Activated CD4-positive, alpha-beta T cell treated with anti-CD3 and anti-CD28 coated beads, Interleukin-2, amount 50 U/mL, for 48 hours (primary cell): ENCODE measurements at places on chromosomes 5 and 9.
A peak's percentile ranks its signal among the peaks of the same experiment; 100 is the strongest.

DNA sequence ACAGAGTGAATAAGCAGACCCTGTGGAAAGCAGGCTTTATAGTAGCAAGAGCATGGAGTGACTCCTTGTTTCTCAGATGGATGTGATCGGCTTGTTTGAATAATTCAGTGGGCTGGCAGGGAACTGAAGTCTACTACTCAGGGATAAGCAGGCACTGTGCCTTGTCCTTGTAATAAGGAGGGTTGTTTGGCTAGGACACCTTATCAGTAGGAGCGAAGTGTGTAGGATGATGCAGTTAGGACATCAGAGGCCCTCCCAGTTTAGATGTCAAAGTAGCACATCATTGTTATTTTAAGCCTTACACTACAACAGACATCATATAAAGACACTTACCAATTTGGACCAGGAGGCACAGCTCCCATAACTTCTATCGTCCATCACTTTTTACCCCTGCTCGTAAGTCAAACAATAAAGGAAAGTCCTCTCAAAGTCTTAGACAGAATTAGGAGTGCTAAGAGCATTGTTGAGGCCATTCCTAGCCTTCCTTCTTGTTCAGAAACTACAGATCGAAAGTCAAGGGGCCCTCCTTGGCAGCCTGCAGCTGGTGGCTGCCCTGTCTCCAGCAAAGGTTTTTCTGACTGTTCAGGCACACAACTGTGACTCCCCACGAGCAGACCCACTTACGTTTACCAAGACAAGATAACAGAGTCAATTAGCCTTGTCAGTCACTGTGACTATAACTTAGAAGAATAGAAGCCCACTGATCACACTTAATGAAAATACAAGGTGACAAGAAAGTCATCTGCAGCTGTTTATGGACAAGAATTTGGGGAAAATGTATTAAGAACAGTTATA lies 218.6 kb downstream of the SNX18 start:
- DNase-seq = no peak

- no peak for DNase-seq
Measured at GRCh38 chr9:121729769-121730562, 78.5 kb downstream of the DAB2IP start.

DNA sequence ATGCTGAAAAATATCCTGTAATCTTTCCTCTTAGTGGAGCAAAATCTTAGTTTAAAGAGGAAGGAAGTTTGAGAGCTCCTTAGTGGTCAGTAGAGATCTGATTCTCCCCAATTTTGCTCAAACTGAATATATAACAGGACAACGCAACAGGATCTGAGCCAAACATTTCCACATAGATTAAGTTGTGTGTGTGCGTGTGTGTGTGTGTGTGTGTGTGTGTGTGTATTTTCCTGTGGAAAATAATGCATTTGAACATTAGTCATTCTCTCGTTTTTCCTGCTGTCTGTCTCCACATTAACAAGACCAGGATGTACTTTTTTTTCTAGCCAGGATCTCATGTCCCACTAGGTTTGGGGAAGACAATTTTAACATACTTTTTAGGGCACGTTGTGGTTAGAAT lies 312.1 kb upstream of the CDH18 start:
- DNase-seq = no peak

DNA sequence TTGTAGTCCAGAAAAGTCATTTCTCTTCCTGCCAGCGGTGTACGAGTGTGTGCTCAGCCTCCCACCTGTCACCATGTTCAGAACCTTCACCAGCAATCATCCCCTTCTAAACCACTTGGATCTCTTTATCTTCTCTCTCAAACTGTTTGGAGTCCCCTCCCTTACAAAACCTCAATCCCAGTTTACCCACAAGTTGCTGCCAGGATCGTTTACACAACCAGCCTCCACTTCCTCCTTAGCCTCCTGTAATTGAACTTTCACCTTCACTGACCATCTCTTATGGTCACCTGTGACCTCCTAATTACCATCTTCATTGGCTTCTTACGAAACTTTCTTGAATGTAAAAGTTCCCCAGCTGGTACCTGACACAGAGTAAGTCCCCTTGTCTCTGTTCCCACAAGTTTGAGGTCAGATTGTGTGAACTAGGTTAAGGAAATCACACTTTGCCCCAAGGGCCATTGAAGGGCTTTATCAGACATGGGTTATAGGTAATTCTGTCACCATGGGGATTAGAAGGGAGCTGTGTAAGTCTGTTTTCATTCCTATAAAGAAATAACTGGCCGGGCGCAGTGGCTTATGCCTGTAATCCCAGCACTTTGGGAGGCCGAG lies 20.0 kb downstream of the RNF44 start:
- DNase-seq = no peak

DNA sequence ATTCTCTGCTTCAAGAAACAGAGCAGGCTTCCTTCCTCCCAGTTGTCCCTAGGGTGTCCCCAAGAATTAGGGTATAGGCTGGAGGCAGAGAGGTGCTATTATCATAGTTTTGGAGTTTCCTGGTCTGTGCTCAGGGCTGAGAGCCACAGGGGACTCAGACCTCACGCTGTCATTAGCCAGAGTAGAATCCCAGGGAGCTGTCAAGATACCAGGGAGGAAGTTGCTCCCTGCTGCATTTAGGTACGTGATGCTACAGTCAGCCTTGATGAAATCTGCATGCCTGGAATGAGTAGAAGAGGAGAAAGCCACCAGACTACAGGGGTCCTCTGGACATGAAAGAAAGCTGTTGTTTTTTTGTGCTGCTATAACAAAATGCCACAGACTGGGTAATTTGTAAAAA lies 273.2 kb downstream of the SH3GL2 start:
- no peak for DNase-seq

GRCh38 chr5:55510523-55510880 lies 24.3 kb downstream of the PLPP1 start:
- DNase-seq = no peak

- peak; percentile 69 for DNase-seq
Measured at GRCh38 chr5:177389241-177390169, 5.3 kb downstream of the SLC34A1 start.

GRCh38 chr9:112034216-112034611 lies 137.6 kb downstream of the UGCG start:
- no peak for DNase-seq

DNA sequence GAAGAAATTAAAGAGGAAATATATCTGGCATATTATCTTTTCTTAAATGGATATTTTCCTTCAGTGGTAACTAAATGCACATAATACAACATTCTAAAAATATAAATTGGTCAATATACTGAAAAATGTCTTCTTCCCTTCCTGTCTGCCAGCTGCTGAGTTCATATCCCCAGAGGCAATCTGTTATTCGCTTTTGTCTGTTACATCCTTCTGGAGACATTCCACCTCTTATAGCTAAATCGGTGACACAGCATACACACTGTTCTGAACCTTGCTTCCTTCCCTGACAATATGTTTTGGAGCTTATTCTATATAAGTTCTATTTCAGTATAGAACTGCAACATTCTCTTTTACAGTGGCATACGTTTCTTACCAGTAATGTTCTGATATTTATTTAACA lies 147.8 kb downstream of the TENT4A start:
- DNase-seq = no peak

DNA sequence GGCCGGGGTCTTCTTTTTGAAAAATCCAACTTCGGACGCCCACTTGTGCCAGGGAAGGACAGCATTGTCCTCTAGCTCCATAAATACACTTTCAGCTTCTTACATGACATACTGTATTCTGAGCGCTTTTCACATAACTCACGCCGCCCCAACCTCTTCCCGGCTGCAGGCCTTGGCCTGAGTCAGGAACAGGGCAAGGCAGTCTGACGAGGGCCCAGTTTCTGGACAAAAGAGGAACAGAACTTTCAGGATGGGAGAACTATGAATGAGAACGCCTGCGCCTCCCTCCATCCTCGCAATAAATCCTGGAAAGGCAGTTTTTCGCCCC lies 650 bp downstream of the DCTN4 start:
- no peak for DNase-seq

DNA sequence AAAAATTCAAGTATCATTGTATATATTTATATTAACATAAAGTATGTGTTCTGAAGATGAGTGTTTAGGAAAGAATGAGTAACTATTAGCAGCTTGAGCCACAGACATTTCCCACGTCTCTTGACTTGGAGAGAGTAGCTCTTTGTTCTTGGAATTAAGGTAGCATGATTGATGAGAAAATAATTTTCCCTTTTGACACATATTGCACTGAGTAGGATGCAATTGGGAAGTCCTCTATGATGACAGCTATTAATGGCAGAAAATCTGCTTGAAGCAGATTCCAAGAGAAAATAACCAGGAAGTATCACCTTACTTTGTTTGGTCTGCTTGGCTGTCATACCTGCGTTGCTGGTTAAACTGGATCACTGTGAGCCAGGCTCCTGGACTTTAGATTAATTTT lies 204.8 kb downstream of the TLE4 start:
- DNase-seq = no peak

DNA sequence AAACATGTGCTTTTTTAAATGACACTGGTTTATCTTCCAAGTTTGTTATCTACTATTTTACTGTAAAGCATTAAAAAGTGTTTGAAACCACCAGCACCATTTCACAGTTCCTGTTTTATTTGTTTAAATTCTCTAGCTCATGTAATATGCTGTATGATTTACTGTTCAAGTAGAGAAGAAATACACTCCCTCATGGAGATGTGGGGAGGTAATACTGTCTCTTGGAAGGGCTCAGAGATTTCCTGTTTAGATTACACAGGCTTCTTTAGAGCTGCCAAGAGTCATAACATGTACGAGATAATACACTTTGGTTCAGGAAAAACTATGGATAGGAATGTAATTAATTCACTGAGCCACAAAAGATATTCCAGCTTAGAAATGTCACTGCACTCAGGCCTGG lies 135.0 kb upstream of the CCDC152 start:
- DNase-seq = no peak
